ENCODE measurements at places on chromosomes 2 and 18.
A peak's percentile ranks its signal among the peaks of the same experiment; 100 is the strongest.

DNA sequence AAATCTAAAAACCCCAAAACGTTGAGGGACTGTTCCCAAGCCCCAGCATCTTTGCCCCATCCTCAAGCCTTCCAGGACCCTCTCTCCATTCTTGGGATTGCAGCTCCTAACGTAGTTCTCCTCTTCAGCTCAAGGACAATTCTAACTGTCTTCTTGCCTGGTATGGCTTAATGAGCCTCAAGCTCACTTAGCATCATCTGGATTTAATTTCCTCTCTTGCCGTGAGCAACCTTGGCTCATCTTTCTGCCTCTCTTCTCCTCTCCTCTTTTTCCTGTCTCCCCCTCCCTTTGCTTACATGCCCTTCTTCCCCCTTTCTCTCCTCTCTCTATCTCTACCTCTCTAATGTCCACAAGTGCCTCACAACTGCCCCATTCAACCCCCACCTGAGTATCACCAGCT, 44.2 kb downstream of the TACR1 start:
- DNase-seq, result no peak

GRCh38 chr18:10009321-10010144, 95.7 kb downstream of the VAPA start:
- no peak for DNase-seq

- no peak for DNase-seq
Observed at GRCh38 chr2:220001751-220002150, 374.3 kb downstream of the SLC4A3 start.

DNA sequence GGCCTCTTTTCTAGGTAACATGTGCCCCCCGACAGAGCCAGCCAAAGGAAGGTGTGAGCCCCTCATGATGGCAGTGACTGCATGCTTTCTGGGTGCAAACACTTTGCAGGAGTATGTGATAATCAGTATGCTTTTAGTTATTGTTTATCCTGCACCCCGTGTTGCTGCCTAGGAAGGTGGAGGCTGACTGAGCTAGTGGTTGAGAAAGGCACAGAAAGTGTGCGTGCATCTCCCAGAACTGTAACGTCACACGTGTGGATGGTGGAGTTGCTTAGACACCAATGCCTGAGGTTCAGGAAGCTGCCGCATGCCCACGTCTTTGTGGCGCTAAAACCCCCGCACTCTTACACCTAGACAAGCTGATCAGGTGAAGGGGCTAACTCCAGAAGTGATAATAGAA, 580 bp downstream of the MC2R start:
- DNase-seq, result no peak

- no peak for DNase-seq
Observed at GRCh38 chr2:54058449-54058848, 57.0 kb upstream of the ACYP2 start.

DNA sequence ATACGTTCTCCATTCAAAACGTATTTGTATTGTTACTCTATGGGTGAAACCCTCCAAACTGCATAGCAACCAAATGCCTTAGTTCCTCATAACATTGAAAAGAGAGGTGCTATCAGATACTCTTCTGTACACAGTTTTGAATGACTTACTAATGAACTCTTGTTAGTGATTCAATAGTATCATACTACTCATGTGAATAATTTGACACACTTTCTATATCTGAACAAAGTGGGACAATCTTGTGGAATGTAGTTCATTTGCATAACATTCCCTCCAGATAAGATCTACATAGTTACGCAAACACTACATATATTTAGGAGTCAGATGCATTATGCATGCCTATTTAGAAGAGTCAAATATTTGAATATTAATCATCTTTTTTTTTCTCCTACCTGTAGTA, 232.0 kb upstream of the NRXN1 start:
- DNase-seq, result no peak

GRCh38 chr18:10379522-10379921, 74.9 kb upstream of the APCDD1 start:
- no peak for DNase-seq

GRCh38 chr2:20365249-20365817, 14.7 kb upstream of the PUM2 start:
- no peak for DNase-seq

GRCh38 chr2:172597176-172597842, 41.4 kb downstream of the PDK1 start:
- DNase-seq, result no peak

DNA sequence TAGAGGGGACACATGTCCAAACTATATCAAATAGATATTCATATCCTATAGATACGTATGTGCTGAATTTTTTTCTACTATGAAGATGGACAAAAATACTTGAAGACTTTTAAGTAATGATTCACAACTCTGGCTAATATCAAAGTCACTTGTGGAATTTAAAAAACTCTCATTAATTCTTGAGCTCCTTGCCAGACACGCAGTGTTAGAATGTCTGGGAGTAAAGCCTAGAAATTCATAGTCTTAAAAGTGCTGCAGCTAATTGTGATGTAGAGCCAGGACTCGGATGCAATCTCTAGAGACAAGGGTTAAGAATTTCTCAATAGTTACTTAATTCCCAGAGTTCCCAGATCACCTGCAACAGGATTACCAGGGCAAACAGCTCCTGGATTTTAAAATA, 107.4 kb downstream of the ARL6IP6 start:
- no peak for DNase-seq

GRCh38 chr2:191557841-191558240, 120.1 kb upstream of the NABP1 start:
- no peak for DNase-seq

DNA sequence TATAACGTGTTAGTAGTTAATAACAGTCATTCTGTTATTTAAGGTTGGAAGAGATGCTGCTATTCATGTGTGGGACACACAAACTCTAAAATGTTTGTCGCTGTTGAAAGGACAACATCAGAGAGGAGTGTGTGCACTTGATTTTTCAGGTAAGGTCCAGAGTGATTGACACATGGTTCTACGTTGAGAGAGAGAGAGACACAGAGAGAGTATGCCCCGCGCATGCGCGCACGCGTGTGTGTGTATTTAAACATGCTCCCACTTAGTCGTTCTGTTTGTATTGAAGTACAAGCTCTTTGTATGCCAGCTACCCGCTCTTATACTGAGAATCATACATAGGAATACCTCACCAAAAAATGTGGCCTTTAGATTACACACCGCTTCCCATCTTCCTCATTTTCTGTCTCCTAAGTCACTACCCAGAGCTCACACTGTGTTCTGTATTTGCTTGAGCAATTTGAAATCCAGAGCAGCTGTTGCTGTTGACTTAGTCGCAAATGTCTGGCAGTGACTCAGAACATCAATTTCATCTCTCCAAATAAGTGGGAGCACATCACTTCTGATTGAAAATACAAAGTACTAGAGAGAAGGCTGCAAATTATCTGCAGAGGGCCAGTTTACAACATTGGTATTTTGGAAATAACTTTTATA, 148.1 kb downstream of the EML6 start:
- peak; percentile 84 for DNase-seq

DNA sequence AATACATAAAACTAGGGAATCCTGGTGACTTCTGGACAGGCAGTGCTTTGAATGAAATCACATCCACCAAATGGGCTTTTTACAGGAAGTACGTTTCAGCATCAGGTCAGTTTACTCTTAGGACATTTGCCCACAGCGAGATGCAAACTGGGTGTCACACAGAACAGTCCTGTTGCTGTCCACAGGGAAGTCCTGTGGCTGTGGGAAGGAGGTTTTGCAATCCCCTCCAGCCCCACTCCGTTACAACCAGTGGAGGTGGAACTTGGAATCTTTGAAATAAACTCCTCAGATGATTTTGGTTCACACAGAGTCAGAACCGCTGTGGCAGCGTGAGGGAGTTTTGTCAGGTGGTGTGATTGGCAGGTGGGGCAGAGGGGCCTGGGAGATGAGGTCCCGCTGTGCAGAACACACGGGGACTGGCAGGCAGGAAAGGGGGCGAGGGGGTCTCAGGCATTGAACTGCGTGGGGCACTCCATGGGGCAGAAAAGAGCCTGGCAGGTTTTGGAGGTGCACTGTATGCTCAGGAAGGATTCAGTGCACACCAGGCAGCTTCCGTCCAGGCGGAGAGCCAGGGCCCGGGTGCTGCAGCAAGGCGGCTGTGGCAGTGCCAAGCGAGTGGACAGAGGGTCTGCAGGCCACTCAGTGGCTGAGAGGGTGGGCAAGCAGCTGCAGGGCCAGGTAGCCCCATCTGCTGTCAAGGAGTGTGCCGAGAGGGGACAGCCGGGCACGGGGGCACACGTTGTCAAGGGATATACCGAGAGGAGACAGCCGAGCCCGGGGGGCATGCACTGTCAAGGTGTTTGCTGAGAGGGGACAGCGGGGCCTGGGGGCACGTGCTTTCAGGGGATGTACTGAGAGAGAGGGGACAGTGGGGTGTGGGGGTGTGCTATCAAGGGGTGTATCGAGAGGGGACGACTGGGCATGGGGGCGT, 148.7 kb downstream of the LDLRAD4 start:
- DNase-seq, result no peak

- no peak for DNase-seq
Observed at GRCh38 chr2:185835974-185836373, 97.4 kb downstream of the FSIP2 start.

- no peak for DNase-seq
Observed at GRCh38 chr2:203559641-203560040, 24.5 kb upstream of the RAPH1 start.

DNA sequence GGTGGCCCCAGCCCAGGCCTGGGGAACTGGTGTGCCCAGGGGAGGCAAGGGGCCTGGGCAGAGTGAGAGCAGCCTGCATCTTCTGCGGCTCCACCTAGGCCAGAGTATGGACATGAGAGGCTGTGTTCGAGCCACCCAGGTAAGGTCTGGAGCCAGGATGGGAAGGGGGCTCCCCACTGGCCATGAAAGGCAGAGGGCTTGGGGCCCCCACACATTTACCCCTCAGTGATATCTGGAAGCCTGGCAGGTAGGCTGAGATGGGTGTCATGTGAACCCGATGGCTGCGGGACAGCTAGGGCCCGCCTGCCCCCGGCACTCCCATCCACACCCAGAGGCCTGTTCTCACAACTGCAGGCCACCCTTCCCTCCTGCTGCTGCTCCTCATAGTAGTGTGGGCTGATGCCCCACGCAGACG, 13.2 kb downstream of the ADRA2B start:
- no peak for DNase-seq

DNA sequence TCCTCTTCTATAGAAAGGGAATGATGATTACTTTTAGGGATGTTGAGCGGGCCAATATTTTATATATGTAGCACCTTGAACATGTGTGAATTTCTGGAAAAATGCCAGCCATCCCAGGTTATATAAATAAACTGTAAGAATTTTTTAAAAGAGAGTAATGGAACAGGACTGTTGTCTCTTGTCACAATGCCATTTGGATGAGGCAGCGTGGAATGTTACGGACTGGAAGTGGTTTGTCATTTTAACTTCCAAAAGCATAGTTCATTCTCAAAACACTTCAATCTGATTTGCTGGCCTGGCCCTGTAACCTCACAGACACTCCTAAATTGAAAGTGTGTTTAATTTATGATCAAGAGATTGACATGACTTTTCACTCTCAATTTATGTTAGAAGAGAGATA, 70.8 kb downstream of the TPGS2 start:
- DNase-seq, result no peak

DNA sequence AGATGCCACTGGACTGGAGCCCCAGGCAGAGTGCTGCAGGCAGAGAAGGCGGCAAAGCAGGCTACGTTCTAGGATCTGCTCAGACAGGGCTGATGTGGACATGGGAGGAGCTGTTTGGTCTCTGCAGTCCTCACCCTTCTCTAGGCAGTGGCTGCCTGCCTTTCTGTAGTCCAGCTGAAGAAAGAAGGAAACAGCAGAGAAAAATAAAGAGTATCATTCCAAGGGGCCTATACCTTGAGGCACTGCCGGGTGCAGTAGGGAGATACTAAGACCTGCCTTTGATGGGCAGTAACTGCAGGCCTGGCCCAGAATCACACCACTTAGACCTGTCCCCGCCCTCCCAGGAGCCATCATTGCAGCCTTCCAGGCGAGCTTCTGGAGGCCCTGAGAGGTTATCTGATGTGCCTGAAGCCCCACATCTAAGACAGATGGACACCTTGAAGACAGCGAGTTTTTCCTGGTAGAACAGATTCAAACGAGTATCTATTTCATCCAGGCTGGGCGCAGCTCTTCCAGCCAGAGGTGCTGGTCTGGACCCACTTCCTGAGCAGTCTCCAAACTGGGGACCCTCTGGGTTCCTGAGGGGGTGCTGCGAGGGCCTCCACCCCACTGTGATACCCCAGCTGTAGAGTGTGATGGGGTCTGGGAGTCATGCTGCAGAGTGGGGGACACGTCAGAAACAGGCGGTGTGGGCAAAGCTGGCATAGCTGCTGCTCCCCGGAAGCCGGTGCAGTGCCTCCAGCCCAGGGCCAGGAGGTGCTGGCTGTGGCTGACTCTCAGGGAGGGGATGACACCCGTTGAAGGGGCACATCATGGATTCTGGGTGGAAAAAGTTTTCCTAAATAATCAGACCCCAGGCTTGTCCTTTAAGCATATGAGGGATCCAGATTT, 87.3 kb upstream of the OTOS start:
- no peak for DNase-seq

DNA sequence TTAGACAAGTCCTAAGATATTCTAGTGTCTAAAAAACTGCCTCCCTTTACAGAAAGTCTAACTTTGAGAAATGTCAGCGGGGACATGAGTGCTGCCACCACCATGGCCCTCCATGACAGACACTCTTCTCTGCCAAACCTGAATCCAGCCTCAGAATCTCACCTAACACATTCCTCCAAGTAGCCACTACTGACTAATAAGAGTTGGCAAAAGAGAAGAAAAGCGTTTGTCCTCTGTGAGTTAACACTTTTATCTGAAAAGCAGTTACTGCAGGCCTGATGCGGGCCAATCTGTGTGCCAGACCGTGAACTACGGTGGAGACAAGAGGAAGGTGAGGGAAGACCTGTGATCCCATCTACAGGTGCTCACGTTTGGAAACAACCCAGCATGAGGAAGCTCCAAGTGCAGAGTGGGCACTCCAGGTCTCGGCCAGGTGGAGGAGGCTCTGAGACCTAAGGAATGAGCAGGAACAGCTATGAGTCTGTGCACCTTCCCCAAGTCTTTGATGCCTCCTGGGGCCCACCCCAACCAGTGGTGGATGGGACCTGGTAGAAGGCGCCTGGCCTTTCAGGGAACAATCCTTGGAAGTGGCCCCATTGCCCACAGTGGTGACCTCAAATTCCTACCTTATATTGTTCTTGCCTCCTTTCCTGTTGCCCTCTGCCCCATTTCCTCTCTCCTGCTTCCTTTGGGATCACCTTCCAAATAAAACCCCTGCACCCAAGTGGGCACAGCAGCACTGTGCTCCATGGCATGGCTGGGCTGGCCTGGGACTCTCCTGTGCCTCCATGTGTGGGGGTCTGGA, 91.6 kb downstream of the BIN1 start:
- no peak for DNase-seq

GRCh38 chr18:79217979-79218604, 148.9 kb downstream of the ATP9B start:
- DNase-seq, result no peak

DNA sequence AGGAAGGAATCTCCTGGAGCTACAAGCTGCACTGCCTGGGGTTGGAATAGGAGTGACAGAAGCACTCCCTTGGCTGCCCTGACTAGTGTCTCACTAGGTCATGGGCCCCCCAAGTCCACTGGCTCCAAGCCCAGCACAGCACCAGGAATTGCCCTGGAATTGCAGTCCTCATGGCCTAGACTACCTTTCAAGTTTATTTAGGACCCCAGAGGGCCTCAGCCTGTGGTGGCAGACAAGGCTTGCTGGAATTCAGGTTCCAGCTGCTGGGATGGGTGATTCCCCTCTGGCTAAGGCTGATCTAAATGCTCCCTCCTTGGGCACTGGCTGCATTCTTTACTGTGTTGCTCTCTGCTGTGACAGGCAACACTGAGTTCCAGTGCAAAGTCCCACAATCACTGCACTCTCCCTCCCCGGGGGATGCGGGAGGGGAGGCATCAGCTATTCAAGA, 14.0 kb downstream of the STRADB start:
- no peak for DNase-seq

- DNase-seq, result no peak
Observed at GRCh38 chr2:10941383-10941782, 29.6 kb downstream of the KCNF1 start.

All from NCI-H1930 (cell line).